ENCODE measurements at places on chromosomes 1 and 21.

GRCh38 chr1:83775977-83776603 lies 222.8 kb downstream of the TTLL7 start:
- DNase-seq = no peak

GRCh38 chr1:51523931-51524330 lies 4.9 kb upstream of the EPS15 start:
- no peak for DNase-seq

- DNase-seq = no peak
Measured at GRCh38 chr1:46181343-46182260, 5.3 kb upstream of the P3R3URF start.

- no peak for DNase-seq
Measured at GRCh38 chr1:35885961-35886558, 3.1 kb downstream of the AGO1 start.

DNA sequence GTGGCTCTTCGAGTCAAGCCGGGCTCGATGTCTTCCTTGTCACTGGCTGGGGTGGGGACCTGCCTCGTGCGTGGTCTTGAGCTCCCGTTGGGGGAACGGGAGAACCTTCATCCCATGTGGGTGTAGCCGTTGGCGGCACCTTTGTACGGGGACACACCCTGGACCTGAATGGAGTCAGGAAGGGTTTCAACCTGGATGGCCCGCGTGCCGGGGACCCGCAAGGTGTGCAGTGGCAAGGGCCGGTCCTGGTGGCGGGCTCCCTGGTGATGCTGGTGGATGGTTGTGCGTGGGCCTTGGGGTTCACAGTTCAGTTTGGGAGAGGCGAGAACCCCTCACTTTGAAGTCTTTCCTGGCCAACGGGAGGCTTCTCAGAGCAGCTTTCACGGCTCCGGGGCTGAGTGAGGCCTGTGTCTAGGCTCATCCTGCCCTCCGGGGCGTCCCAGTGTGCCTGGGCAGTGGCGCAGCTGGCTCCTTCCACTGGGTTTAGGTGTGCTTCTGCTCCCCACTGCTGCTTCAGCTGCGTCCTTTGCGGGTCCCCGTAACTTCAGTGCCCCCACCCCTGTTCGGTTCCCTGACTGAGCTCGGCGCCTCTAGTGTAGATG lies 11.4 kb downstream of the SKI start:
- DNase-seq = no peak

DNA sequence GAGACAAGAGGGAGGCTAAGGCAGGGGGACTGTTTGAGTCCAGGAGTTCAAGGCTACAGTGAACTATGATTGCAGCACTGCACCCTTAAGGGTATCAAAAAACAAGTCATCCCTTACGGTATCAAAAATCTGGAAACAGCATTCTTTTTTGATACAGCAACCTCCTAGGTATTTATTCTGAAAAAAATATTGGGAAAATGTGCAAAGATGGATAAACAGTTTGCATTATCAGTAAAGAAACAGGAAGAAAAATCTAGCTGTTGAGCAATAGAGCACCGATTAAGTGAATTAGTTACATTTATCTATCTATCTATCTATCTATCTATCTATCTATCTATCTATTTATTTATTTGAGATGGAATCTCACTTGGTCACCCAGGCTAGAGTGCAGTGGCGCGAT lies 56.7 kb upstream of the SCAF4 start:
- DNase-seq = no peak

GRCh38 chr1:229436201-229436600 lies 2.3 kb upstream of the ACTA1 start:
- DNase-seq = no peak

DNA sequence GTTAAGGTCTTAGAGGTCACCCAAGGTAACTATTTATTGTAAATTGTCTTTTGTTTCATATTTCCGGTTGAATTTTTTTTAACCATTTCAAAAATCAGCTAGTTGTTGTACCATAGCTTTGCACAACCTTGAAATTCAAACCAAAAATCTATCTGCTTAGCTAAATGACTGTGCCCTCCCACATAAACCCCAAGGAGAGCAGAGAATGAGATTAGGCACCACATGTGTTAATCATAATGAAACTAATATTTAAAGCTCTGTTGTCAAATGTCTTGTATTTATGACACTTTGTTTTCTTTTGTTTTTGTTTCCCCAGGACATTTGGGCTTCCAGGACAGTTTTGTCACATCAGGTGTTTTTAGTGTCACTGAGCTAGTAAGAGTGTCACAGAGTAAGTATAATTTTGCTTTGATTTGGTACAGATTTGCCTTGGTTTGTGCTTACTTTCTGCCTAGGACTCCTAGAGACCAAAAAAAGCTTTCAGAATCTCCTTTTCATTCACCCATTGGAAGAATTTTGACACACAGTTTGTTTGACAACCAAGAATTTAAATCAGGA lies 249.9 kb downstream of the NFIA start:
- peak; percentile 33 for DNase-seq

DNA sequence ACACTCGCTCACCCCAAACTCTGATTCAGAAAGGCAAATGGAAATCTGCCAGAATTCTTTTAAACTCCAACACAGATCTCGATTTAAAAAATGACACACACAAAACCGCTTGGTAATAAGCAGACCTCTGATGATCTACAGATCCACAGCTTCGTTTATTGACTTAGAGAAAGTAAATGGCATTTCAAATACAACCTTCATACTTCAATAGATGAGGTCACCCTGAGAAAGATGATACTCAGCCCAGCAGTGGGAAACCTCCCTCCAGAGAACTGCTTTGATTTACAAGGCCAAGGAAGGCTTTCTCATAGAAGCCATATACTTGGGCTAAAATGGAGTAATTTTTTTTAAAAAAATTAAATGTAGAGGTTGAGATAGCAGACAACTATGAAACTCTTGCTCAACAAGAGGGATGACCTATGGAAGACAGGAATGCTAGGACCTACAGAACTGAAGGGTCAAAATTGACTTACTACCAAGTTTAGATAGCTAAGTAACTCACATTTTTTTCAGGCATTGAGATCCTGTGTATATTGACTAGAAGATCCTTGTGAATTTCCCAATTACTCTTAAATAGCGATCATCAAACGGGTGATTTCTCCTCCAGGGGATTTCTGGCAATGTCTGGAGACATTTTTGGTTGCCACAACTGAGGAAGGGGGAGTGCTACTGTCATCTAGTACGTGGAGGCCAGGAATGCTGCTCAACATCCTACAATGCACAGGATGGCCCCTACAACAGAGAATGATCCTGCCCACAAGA lies 143.9 kb downstream of the CLIC6 start:
- DNase-seq = no peak

DNA sequence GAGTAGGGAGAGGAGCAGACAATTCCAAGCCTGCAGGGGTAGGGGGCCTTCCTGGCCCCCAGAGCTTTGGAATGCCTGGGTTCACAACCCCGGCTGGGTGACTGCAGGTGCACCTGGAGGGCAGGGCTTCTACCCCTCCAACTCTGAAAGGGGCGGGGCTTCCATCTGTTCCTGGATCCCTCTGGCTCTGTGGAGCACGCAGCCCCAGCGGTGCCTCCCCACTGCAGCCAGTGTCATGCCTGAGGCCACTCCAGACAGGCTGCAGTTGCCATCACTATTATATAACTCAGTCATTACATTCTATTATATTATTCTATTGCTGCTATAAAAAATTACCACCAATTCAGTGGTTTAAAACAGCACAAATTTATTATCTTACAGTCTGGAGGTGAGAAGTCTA lies 12.5 kb upstream of the FNBP1L start:
- no peak for DNase-seq

DNA sequence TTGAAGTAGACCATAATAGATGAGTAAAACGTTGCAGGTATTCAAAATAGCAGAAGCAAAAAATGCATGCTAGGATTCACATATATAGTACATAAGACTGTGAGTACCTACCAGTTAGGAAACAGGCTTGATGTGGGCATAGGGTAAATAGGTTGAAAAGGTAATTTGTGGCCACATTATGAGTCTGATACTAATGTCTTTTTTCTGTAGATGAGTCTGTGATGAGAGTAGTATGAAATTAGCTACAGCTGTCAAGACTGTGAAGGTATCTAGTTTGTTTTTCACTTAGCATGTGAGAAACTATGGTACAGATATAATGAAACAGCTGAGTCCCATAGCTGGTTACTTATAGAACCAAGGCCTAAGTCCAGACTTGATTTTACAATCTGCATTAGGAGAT lies 12.4 kb upstream of the SPATA1 start:
- no peak for DNase-seq

DNA sequence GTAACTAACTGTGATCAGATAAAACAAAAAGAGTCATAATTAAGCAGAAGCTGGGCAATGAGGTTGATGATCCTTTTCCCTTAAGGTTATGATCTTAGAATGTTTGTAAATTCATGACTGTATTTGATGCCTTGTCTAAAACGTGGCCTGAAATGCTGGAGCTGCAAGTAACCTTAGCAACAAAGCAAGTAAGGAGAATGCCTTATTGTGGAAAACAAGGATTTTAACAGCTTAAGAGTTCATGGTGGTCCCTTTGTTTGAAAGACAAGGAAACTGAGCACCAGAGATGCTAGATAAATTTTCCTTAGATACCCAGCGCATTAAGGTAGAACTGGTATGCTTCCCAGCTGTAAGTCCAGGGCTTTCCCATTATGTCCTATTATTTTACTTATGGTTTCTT lies 25.7 kb upstream of the XPR1 start:
- DNase-seq = no peak

DNA sequence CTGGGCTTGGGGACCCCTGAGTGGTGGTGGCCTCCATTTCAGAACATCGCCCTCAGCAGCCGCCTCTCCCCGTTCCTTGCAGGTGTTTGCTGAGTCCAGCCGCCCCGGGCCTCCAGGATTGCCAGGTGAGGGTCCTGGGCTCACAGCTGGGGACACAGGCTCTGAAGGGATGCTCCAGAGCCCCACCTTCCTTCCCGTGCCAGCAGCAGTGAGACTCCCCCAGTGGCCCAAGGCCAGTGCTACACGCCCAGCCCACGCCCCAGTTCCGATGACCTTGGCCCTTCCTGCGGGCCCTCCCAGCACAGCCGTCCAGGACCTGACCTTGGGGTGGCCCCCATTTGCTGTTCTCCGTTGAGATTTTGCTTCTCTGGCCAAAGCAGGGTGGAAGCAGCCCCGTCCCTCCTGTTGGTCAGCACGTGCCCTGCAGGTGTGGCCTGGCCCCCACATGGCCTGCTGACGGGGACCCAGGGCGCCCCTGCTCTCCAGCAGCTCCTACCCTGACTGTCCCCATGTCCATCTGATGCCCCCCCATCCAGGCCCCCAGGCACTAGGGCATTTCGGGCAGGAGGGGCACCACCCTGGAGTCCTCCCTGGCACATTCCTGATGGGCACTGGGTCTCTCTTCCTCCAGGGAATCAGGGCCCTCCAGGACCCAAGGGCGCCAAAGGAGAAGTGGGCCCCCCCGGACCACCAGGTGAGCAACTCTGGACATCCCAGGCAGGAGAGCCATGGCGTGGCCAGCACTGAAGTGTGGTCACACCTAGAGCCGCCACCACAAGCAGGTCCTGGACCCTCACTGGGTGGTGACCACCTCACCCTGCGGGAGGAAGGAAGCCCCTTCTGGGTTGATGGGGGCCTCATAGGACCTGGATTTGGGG lies 45.0 kb downstream of the SLC19A1 start:
- no peak for DNase-seq

DNA sequence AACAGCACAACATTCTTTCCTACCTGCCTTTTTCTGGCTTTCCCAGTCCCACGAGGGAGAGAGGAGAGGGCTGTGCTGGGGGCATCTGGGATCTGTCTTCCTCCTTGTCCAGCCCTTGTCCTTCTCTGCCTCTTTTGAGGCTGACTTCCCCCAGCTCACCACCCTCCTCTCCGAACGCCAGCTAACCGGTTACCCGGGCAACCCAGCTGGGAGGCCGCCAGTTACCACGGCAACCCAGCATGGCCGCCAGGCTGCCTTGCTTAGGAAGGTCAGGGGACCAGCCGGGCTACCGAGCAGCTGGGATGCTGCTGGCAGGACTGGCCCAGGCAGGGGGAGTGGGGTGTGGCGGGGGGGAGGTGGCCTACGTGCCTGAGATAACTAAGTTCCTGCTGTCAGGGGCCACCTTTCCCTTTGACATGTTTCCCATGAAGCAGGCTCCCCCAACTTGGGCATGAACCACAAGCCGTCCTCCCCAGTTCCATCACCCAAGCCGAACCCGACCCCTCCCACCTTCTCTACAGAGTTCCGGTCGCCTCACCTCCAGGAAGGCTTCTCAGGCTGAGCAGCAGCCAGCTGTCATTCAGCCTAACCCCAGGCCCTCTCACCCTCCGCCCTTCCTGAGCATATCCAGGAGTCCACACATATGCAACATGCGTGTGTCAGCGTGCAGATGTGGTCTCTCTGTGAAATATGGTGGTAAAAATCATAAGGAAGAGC lies 8.7 kb downstream of the PLEKHA6 start:
- peak; percentile 11 for DNase-seq

DNA sequence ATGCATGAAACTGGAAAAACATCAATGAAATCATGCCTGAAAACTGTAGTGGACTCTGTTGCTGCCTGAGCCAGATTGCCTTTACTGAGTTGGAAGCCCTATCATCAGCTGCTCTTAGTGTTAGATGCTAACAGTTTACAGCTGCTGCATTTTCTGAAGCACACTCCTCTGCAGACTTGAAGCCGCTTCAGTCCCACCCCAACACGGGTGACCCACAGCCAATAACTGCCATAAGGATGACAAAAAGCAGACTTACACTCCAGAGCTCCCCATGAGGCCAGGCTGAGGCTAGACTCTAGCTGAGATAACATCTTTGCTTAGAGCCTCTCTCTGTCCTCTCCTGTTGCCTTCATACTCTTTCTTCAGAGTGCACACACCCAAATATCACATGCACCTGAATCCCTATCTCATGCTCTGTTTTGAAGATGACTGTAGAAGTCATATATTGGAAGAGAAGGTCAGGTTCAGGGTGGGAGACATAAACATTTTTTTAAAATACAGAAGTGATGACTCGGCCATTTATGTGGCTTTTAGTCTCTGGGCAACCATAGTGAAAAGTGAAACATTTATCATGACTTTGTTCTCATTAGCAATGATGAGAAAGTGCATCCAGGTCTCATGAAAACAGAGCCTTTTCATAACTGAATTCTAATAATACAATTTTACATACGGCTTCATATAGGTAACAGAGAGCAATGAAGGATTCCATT lies 161.0 kb downstream of the KCNK2 start:
- no peak for DNase-seq

- DNase-seq = peak; percentile 18
Measured at GRCh38 chr1:156025876-156026275, 5.1 kb upstream of the SSR2 start.

GRCh38 chr1:20719871-20720620 lies 2.2 kb upstream of the KIF17 start:
- DNase-seq = no peak

DNA sequence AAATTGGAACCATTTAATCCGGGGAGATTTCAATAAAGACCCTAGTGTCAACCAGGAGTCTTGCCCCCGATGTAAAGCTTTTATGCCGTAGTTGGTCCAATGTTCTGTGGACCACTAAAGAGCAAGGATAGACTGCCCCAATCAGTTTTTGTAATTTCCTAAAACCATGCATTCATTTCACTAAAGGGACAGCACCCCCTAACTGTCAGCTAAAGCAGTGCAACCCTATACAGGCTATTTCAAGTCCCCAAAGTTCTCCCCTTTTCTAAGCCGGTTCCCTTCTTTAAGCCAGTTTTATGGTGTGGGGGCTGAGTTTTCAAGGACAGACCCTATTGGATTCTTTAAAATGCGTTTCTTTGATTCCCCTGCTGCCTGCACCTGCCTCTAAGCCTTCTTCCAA lies 12.7 kb upstream of the PDPN start:
- no peak for DNase-seq
